ENCODE measurements at places on chromosomes 1 and 21. TPM values are rescaled to one million over a fixed set of nuclear protein-coding genes. Genes with fewer than 3 reads are reported as not detected.

DNA sequence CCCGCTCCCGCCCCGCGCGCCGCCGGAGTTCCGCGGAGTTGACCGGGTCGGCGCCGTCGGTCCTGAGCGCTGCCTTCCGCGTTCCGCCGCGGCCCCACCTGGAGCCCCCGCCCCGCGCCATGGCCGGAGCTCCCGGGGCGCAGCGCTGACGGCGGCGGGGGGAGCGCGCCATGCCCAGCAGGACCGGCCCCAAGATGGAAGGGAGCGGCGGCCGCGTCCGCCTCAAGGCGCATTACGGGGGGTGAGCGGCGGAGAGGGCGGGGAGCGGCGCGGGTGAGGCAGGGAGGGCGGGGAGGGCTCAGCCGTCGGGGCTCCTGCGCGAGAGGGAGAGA is 216 bp downstream of the PRKCZ start:
- H3K27me3 ChIP-seq, result no peaks in the 10 kb centered on the region
- H3K27ac ChIP-seq, result no peak overlapping the region
- no peak overlapping the region for H3K4me3 ChIP-seq
- peaks cover 2% of the 10 kb centered on the region for H3K36me3 ChIP-seq
- peaks cover 26% of the 10 kb centered on the region for H3K4me1 ChIP-seq

The ATP1A1 gene
- total RNA-seq, result 228 TPM

DNA sequence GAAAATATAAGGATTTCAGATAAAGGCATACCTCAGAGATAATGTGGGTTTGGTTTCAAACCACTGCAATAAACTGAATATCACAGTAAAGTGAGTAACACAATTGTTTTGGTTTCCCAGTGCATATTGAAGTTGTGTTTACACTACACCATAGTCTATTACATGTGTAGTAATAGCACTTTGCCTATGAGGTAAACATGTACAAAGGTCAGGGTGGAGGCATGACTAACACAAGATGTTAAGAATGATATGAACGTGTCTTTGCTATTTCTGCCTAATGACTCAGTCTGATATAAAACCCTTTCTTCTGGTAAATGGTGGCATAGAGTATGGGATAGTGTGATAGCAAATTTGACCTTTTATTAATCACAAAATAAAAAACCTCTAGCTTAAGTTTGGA is 621.5 kb upstream of the ADGRL2 start:
- no peaks in the 10 kb centered on the region for H3K36me3 ChIP-seq
- H3K27ac ChIP-seq, result no peak overlapping the region
- no peak for DNase-seq
- H3K4me3 ChIP-seq, result no peak overlapping the region
- no peaks in the 10 kb centered on the region for H3K4me1 ChIP-seq

DNA sequence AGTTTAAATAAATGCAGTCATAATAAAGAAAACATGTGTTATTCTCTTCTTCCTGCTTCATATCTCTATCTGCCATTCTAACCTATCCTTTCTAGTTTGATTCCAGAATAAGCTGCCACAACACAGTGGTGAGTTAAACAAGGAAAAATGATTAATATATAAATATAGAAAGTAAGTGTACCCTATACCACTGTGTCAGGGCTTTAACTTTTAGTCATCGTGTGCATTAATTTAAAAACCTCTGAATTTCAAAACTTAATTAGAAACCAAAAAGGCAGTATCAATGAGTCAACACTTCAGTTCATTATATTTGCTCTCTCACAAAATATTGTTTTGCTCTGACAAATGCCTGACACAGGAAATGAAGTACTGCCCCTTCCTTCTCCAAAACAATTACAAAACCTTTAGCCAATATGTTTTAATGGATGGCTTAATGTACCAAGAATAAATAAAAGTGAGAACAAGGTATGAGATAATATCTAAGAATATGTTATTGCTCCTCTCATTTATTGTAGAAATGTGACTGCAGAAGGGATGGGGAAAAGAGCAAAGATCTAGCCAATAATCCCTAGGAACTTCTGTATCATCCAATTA is 634.8 kb downstream of the KCNT2 start:
- no peak for DNase-seq
- H3K4me3 ChIP-seq, result no peak overlapping the region
- no peaks in the 10 kb centered on the region for H3K4me1 ChIP-seq
- no peaks in the 10 kb centered on the region for H3K27me3 ChIP-seq
- no peak overlapping the region for H3K27ac ChIP-seq
- no peaks in the 10 kb centered on the region for H3K36me3 ChIP-seq

The LINGO4 gene
- 0.22 TPM for total RNA-seq

GRCh38 chr1:78410643-78411042 is 80.1 kb upstream of the PTGFR start:
- no peaks in the 10 kb centered on the region for H3K27me3 ChIP-seq
- no peak for DNase-seq
- H3K4me1 ChIP-seq, result no peaks in the 10 kb centered on the region
- H3K27ac ChIP-seq, result no peak overlapping the region
- no peak overlapping the region for H3K4me3 ChIP-seq

GRCh38 chr1:232944347-232944746 is 6.1 kb upstream of the NTPCR start:
- peak overlapping the region; percentile 18 for H3K4me3 ChIP-seq
- H3K27me3 ChIP-seq, result peaks cover 2% of the 10 kb centered on the region
- H3K27ac ChIP-seq, result no peak overlapping the region
- DNase-seq, result no peak
- H3K4me1 ChIP-seq, result peaks cover 5% of the 10 kb centered on the region
- no peaks in the 10 kb centered on the region for H3K36me3 ChIP-seq

Measured in CD4-positive, CD25-positive, alpha-beta regulatory T cell (primary cell).